ENCODE measurements at places on chromosomes 16 and 17.

GRCh38 chr16:20598832-20599469, 22.8 kb upstream of the ACSM2B start:
- no peak for DNase-seq

DNA sequence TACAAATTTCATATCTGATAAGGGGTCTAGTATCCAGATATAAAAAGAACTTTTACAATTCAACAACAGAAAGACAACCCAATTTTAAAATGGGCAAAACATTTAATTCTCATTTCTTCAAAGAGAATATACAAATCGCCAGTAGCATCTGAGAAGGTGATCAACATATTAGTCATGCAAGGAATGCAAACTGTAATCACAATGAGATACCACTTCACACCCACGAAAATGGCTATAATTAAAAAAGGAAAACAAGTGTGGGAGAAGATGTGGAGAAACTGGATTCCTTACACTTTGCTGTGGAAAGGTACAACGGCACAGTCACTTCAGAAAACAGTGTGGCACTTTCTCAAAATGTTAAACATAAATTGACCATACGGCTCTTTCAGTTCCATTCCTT, 168.2 kb downstream of the VPS53 start:
- no peak for DNase-seq

GRCh38 chr17:76626442-76626841, 17.1 kb downstream of the ST6GALNAC1 start:
- no peak for DNase-seq

DNA sequence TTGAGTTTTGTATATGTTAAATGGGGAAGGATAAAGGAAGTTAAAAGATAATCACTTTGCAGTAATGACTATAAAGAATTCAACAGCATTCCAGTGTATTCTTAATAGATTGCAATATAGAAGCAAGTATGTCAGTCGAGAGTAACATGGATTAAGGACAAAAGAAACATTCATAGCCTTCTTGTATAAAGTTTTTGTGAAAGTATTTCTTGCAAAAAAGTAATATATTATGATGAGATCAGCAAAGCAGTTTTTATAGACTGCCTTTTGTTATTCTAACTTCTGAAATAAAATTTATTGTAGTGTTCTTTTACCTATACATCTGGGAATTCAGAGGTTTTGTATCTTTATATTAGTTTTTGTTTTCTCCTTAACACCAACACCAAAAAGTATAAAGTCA, 184.9 kb upstream of the RBL2 start:
- no peak for DNase-seq

DNA sequence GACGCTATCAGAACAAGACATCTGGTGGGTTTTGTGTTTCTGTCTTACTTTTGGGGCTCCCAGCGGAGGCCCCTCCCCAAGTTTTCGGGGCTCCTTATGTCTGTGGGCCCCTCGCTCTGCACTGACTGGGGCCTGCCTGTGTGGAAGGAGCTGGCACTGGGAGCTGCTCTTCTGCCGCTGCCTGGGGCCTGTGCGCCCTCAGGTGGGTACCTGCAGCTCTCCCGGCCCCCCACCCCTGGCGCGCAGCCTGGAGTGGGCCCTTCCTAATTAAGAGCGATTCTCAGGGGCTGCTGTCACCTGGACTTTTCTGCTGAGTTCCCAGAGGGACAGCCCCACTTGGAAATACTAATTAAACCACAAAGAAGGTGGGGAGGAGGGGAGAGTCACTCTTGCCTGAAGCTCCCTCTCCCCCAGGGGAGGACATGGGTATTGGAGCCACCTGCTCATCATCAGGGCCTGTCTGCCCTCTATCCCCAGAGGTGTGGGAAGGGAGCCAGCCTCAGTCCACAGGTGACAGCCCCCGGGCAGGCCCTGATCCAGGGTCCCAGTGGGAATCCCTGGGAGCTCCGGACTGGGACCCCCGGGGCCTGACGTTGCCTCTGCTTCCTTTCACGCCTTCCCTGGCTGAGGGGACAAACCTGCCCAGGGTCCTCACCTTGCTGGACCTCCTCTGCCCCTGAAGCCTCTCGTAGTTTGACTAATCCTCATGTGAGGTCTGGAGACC, 36.5 kb downstream of the GSE1 start:
- no peak for DNase-seq

DNA sequence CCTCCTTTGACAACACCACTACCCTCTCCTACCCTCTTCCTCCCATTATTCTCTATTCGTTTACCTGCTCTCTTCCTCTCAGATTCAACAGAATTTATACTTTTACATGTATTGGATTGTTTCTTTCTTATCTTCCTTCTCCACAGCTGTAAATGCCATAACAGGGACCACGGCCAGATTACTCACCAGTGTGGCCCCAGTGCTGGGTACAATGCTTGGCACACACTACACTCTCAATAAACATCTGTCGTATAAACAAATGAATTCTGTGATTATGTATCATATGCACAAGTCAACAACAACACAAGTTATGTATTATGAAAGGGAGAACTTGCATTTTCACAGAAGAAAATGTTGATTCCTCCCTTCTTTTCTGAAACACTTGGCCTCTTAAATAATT, 20.0 kb downstream of the AARSD1 start:
- no peak for DNase-seq

DNA sequence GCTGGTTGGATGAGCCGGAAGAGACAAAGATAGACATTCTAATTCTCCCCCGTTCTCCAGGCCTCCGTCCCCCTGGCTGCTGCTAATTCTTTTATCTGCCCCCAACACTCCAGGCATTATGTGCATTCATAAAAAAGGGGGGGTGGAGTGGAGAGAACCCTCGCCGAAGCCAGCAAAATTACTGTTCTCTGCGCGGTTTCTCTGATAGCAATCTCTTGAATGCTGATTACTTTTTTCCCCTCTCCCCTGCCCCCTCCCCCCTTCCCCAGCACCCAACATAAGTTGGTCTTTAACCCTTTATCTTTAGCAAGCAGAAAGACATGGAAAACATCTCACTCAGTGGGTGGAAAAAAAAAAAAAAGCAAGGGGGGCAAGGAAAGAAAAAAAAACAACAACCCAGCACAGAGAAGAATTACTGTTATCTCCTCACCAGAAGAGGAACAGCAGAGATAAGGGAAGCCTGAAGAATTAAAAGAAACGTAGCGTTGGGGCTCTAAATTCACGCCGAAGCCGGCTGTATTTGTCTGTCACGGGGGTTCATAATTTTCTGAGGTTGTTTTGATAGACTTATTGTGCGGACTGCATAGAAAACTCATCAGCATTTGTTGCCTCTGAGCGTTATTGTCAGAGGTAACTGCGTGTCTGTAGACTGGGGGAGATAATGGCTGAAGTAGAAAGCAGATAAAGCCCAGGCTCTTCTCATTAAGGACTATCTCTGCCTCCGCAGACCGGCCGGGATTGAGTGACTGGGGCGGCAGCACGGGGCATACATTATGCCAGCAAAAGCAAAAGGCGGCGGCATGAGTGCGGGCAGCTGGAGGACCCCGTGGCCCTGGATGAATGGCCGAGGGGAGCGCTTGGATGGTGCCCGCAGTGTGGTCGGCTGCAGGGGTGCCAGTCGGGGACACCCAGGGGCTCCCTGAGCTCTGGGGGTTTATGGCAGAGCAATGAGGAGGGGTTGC, 126.9 kb downstream of the MRM1 start:
- peak; percentile 35 for DNase-seq

- no peak for DNase-seq
Observed at GRCh38 chr16:31005350-31006085, 4.9 kb downstream of the STX1B start.

DNA sequence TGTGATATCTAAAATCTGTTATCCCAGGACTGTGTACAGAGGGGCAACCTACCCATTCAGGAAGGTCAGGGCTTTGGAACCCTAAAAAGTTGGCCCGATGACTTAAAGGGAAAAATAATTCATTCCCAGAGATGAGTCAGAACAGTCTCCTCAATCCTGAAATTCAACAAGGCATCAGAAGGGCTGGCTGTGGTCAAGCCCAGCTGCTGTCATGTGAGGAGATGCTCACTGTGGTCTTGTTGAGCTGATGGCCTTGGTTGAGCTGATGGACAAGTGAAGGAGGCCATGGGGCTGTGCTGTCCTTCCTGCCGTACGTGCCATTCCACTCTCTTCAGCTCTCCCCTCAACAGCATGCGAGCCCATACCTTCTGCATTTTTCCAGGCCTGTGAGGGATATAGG, 20.9 kb upstream of the DRG2 start:
- DNase-seq = no peak

DNA sequence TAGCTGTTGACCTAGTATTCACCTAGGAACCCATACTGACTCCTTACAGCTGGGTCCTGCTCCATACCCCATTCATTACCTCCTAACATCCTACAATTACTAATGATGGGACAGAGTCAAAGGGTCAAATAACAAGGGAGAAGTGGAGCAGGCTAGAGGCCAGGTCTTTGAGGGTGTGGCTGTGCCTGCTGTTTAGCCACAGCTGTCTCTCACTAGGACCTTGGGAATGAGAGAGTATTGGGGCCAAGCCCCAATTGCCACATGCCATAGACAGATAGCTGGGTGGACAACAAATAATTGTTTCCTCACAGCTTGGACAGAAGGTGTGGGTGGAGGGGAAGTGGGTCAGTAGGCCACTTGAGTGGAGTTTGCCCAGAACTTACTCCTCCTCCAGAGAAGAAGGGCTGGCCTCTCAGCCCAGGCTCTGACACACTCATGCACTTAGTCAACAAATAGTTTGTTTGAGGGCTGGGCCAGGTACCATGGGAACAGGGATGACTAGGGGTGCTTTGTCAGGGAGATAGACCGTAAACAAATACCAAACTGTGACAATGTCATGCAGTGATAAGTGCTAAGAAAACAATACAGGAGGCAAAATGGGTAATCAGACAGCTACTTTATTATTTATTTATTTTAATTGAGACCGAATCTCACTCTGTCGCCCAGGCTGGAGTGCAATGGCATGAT, 10.2 kb upstream of the CENPT start:
- DNase-seq = peak; percentile 40

DNA sequence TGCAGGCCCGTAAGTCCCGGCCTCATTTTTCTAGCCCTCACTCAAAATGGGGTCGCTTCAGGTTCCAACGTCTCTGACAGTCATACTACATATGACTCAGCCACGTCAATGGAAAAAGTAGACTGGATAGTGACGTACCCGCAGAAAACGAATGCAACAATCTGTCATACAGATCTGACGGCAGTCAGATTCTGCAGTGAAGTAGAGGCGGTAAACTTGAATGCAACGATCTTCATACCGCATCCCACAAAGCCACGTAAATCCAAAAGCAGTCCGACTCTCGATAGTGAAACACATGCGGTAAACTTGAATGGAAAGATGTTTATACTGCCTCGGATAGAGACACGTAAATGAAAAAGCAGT, 38.4 kb upstream of the ARL4D start:
- peak; percentile 87 for DNase-seq

GRCh38 chr17:7842380-7843256, 8.6 kb downstream of the KDM6B start:
- DNase-seq = peak; percentile 95

DNA sequence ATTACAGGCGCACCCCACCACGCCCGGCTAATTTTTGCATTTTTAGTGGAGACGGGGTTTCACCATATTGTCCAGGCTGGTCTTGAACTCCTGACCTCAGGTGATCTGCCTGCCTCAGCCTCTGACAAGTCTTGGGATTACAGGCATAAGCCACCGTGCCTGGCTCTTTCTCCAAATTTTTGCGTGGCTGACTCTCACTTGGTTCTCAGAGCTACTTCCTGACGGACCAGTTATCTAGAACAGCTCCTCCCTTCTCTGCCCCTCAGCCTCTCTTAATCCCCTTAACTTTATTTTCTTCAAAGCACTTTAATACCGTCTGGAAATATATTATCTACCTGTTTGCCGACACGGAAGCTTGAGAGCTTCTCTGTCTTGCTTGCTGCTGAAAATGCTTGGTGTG, 4.2 kb downstream of the YPEL2 start:
- no peak for DNase-seq

GRCh38 chr17:45241328-45242028, 19.8 kb downstream of the FMNL1 start:
- no peak for DNase-seq

- DNase-seq = no peak
Observed at GRCh38 chr16:60206516-60206915, 1472.4 kb upstream of the GOT2 start.

- no peak for DNase-seq
Observed at GRCh38 chr16:82541103-82541502, 85.7 kb upstream of the CDH13 start.

- no peak for DNase-seq
Observed at GRCh38 chr16:15536843-15537242, 102.5 kb downstream of the BMERB1 start.

DNA sequence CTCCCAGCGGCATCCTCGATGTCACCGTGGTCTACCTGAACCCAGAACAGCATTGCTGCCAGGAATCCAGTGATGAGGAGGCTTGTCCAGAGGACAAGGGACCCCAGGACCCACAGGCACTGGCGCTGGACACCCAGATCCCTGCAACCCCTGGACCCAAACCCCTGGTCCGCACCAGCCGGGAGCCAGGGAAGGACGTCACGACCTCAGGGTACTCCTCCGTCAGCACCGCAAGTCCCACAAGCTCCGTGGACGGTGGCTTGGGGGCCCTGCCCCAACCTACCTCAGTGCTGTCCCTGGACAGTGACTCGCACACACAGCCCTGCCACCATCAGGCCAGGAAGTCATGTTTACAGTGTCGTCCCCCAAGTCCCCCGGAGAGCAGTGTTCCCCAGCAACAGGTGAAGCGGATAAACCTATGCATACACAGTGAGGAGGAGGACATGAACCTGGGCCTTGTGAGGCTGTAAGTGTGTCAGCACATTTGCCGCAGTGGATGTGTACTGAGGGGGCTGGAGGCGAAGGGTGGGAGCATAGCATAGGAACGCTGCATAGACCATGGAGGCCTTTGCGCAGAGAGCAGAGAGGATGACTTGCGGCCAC, 3.3 kb upstream of the TEDC2 start:
- no peak for DNase-seq

GRCh38 chr17:81042606-81043005, 7.7 kb downstream of the BAIAP2 start:
- DNase-seq = no peak

- DNase-seq = no peak
Observed at GRCh38 chr16:78842950-78843349, 743.5 kb downstream of the WWOX start.

GRCh38 chr16:15033309-15033707, 22.6 kb downstream of the NTAN1 start:
- DNase-seq = no peak

GRCh38 chr17:77375917-77376651, 235.3 kb downstream of the SEC14L1 start:
- peak; percentile 76 for DNase-seq

DNA sequence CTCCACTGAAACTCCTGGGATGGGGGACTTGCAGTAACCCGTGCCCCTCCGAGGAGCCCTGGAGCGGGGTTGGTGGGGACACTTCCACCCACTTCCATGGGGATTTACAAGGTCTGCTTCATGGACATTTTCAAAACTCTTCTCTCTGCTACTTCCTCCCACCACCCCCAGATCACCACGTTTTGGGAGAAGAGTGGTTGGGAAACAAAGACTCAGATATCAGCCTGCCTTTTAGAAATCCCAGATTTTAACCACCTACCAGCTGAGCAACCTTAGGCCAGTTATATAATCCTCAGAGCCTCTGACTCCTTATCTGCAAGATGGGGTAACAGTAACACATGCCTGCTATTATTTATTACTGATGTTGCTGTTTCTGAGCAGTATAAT, 184.8 kb downstream of the CCDC182 start:
- no peak for DNase-seq

- no peak for DNase-seq
Observed at GRCh38 chr16:17342031-17342430, 128.7 kb downstream of the XYLT1 start.
